ENCODE measurements at places on chromosomes 6 and 20. TPM values are rescaled to one million over a fixed set of nuclear protein-coding genes. Genes with fewer than 3 reads are reported as not detected.
A peak's percentile ranks its signal among the peaks of the same experiment; 100 is the strongest.

GRCh38 chr6:24358219-24358821 lies 461 bp upstream of the DCDC2 start:
- no peak for DNase-seq

- DNase-seq, result no peak
Measured at GRCh38 chr20:53070706-53071392, 98.7 kb downstream of the TSHZ2 start.

GRCh38 chr6:81844686-81845085 lies 92.2 kb upstream of the TENT5A start:
- no peak for DNase-seq

DNA sequence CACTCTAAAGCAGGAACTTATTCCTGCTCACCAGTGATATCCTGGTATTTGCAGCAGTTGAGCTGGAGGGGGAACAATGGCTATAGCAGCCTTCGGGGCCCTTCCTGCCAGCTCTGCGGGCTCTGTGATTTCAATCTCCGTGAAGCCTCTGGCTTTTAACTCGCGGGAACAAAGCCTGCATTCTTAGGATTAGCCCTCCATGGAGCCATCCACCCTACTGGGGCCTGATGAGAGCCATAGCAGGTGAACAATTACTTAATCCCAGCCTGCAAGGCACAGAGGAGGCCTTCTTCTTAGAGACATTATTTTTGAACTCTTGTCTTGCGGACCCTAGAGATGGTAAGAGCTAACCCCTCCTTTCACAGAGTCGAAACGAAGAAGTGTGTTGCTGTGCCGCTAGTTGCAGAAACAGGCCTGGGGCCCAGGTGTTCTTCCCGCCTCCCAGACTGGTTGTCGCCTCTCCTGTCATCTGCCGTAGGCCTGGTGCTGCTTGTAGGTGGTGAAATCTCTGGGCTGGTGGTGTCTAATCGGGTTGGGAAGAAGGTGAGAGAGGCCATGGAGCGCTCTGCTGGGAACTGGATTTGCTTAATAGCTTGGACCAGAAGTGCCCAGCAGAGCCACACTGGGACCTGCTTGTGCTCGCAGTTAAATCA lies 9.7 kb downstream of the GHRH start:
- no peak for DNase-seq

GRCh38 chr6:168428052-168428826 lies 12.7 kb upstream of the SMOC2 start:
- no peak for DNase-seq

DNA sequence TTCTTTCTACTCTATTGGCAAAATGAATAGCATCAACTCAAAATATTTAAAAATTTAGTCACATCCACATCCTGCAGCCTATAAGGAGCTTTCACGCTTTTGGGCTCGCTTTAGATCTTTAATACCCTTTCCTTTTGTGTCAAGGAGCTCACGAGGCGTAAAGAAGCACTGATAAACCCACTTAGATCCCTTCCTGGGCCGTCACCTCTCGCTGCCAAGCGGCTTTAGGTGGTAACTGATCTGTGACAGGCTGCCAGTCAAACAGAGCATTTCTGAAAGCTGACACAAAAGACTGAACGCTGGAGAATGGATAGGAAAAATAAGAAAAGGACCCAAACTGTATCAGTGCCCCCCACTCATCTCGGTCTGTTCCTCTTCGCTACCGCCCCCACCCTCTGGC lies 385.7 kb upstream of the MMS22L start:
- DNase-seq, result no peak

- DNase-seq, result peak; percentile 81
Measured at GRCh38 chr6:132813173-132813856, 1.1 kb upstream of the RPS12 start.

DNA sequence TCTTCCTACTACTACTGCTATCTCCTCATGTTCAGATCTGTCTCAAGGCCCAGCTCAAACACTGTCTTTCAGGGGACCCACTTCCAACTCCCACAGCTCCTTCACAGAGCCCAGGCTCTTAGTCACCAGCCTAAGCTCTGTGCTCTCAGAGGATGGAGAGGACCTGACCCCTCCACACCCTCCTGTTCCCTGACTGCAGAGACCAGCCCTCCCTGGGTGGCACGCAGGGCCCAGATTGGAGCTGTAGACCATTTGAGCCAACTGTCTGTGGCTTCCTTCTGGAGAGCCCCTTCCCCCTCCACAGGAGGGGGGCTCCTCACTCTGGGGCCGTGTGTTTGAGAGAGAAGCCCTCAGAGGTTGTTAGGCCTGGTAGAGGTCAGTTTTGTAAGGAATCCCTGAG lies 9.8 kb downstream of the SNPH start:
- DNase-seq, result no peak

- DNase-seq, result no peak
Measured at GRCh38 chr6:13453771-13454251, 33.6 kb downstream of the GFOD1 start.

DNA sequence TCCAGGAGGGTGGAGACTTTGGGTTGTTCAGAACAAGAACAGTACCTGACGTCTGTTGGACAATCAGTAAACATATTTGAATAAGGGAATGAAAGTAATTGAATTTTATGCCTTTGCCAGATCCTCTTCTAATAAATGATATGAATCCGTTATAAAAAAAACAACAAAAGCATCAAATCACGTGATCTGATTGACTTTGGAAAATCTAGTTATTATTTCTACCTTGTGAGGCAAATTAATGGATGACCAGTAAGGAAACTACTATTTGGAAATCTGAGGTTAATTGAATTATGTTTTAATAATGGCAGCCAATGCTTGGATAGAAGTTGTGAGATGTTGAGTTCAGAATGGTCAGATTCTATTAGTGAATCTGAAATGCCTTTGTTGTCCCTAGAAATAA lies 399.5 kb downstream of the TFAP2B start:
- DNase-seq, result no peak

GRCh38 chr20:31566319-31566657 lies 38.8 kb upstream of the ID1 start:
- no peak for DNase-seq

DNA sequence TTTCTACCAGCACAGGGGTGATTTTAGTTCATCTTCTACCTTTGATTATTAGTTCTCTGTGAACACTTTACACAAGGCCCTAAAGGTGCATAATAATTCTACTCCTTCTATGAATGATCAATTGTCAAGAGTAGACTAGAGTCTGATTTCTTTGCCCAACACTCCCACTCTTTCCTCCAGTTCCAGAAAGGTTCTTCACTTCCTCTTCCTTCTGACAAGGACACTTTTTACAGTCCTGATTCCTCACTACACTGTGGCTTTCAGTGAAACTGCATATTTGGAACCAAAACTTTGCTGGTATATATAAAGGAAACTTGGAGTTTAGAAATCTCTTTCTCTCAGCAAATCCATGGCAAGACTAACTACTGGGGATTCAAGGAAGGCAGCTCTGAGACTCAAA lies 10.6 kb upstream of the RSPO3 start:
- DNase-seq, result no peak

GRCh38 chr6:158610319-158610968 lies 34.1 kb downstream of the DYNLT1 start:
- DNase-seq, result peak; percentile 47

DNA sequence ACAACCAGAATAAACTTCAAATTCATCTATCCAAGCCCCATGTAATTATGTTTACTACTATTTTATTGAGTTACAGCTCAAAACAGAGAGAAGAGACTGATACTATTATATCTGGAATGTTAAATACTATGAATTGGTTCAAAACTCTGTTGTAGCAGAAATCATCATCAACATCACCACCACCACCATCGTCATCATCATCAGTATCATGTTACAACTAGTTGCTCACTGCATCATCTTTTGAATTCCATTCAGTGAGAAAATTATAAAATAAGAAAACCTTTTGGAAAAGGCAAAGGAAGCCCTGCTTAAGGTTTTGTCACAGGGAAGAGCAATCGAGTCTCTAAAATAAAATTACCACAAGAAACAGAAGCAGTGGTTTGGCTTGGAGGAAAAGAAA lies 36.2 kb upstream of the THEMIS start:
- no peak for DNase-seq

DNA sequence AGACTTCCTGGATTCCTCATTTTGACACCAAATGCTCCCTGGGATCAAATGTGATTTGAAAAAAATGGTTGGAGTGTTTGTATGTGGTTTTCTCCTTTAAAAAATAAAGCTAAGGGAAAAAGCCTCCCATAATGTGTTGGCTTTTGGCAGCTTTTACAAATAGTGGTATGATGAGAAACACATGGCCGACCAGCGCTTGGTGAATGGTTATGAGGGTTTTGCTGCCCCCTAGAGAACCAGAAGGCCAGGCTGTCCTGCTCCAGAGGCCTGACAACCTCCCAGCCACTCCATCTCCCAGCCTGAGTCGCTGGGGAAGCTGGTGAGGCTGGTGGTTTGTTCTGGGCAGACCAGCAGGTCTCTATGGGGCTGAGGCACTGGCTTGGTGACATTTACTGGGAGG lies 69.3 kb downstream of the CLIC5 start:
- DNase-seq, result no peak

DNA sequence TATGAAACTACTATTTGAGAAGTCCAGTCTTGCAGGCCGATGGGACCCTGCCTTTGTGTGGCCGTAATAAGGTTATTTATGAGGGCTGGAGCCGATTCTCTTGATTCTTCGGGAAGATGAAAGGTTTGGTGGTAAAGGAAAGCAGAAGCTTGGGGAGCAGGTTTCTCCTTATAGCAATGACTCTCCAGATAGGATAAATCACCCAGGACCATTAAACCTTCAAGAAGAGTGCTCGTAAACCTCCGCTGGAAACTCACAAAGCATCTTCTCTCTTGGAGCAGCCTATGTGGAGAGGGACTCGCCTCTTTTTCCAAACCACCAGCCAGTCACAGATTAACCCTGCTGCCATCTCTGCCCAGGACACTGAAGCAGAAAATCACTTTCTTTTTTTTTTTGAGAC lies 69.6 kb upstream of the SALL4 start:
- DNase-seq, result no peak

DNA sequence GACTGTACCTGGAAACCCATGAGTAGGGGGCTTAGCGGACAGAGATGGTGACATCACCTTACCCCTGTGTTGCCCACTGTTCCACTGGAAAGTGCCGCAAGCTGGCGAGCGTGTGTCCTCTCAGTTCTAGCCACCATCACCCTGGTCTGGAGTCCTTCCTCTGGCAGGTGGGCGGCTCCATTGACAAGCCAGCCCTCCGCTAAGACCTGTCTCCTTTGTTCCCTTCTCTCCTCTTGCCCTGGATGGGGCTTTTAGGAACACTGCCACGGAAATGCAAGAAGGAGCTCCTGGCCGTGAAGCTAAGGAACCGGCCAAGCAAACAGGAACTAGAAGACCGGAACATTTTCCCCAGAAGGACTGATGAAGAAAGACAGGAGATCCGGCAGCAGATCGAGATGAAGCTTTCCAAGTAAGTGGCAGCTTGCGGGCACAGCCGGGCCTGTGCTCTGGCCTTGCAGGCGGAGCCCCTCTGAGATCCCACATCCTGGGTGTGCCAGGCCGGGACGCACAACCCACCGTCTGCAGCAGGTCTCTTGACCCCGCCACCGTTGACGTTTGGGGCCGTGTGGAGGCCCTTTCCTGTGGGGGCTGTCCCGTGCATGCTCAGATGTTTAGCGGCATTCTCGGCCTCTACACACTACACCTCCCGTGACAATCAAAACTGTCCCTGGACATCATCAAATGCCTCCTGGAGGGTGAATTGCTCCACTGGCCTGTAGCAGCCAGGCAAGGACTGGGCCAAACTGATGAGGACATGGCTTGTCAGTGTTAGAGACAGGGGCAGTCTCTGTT lies 127.5 kb downstream of the SYCP2 start:
- peak; percentile 35 for DNase-seq

- DNase-seq, result no peak
Measured at GRCh38 chr20:5492937-5493336, 176.2 kb upstream of the PROKR2 start.

GRCh38 chr20:51946586-51946985 lies 144.3 kb upstream of the SALL4 start:
- DNase-seq, result no peak

DNA sequence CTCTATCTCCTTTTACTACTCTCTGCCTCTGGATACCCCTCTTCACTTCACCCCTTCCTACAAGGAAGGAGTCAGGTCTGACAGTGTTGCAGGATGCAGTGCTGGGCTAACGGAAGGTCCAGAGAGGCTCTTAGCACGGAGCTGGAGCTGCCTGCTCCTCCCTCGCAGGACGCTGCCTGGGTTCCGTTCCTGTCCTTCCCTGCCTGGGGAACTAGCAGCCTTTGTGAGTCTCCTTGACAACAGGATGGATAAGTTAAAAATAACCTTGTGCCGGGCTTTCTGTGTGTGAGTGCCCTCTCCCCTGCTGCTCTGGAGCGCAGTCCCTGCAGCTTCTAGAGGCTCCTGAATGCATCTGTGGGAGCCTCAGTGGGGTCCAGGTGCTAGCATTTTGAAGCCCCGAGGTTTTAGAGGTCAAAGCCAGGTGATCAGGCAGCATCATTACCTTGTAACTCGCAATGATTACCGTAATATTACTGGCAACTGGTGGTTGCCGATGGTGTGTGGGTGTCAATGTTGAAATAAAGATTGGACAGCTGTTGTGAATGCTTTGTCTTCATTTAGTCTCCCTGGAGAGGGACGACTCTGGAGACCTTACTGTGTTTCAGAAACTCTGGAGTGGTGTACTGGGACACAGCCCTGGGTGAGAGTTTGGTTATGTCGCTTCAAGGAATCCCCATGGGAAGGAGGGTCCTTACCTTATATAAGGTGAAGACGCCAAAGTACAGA lies 44.4 kb downstream of the CDS2 start:
- DNase-seq, result no peak

DNA sequence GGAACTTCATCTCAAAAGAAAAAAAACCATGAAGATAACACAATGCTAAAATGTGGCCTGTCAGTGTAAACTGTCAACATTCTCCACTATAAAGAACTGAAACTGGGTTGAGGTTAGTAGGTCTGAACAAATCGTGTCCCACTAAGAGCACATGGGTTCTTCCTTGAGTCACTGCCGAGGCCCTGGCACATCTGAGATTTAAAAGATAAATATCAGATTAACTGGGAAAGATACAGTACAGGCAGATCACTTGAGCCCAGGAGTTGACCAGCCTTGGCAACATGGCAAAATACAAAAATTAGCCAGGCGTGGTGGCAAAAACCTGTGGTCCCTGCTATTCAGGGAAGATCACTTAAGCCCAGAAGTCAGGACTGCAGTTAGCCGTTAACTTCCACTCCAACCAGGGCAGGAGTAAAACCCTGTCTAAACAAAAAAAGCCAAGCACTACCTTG lies 5.6 kb downstream of the EEF1A1 start:
- no peak for DNase-seq

DNA sequence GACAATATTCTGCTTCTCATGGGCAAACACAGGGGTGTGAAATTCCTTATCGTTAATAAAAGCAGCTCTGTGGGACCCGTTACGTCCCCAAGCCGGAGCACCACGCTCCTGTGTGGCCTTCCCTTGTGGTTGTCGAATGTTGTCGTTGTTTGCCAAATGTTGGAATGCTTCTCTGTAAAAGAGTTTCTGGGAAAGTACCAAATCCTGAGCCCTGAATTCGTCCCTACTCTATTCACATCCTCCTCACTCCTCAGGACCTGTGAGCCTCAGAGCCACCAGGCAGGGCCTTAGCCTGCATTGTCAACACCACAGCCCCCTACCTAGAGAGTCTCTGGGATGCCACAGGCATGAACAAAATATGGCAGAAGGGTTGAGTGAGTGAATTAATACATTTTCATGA lies 64.0 kb downstream of the THBS2 start:
- DNase-seq, result no peak

The STX11 gene
- 49.6 TPM for total RNA-seq

The ENPP3 gene
- total RNA-seq, result 0.87 TPM

The LAMA4 gene
- 134 TPM for total RNA-seq

The LY6G6F gene
- total RNA-seq, result not detected

The OPRL1 gene
- 1.9 TPM for total RNA-seq

The TSPO2 gene
- total RNA-seq, result not detected

The GNAS-AS1 gene
- total RNA-seq, result 1.1 TPM

The ANKRD6 gene
- total RNA-seq, result 20.2 TPM

The SRMS gene
- total RNA-seq, result not detected

The FOXS1 gene
- total RNA-seq, result 3.3 TPM

The ABCF1 gene
- total RNA-seq, result 42.5 TPM

The KIAA1755 gene
- total RNA-seq, result 2.3 TPM

Measured in upper lobe of right lung (tissue), 1 donor.